HT1080 (cell line): ENCODE measurements at places on chromosomes 12 and 14.

DNA sequence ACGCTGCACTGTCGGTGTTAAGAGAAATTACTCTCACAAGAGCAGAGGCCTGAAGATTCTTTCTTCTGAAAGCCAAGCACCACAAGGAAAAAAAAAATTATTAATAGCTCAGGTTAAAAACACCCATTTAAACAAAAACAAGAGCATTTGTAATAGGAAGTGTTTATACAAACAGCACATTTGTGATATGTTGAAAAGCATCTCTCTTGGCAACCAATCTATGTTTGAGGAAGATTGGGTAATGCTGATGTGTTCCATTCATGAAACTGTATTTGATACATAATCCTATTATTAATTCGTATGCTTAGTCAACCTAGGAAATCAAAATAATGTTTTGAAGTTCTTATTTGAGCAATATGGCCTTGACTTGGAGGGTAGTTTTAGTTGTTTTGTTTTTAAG is 36.5 kb downstream of the SSPN start:
- no peak for DNase-seq

GRCh38 chr14:99522457-99522891 is 41.3 kb downstream of the CCNK start:
- peak; percentile 81 for DNase-seq

GRCh38 chr12:121628536-121628935 is 2.2 kb downstream of the ORAI1 start:
- DNase-seq: no peak

GRCh38 chr12:28497889-28498411 is 307.7 kb downstream of the CCDC91 start:
- DNase-seq: peak; percentile 48

DNA sequence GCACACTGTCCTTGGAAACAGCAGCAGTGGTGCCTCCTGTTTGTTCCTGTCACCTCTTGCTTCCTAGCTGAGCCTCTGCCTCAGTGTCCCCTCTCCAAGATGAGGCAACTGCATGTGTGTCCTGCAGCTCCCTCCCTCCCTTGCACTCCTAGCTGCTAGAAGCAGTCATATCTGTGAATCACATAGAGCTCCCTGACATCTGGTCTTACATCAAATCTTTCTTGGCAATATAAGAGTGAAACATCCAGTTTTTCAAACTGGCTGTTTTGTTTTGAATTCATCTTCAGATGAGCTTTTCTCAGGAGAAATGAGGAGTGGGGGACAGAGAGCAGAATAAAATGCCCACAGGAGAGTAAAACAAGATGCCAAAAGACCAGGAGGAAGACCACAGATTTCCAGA is 103.7 kb downstream of the VCPKMT start:
- no peak for DNase-seq
